ENCODE measurements at places on chromosomes 2 and 18. TPM values are rescaled to one million over a fixed set of nuclear protein-coding genes. Genes with fewer than 3 reads are reported as not detected.

DNA sequence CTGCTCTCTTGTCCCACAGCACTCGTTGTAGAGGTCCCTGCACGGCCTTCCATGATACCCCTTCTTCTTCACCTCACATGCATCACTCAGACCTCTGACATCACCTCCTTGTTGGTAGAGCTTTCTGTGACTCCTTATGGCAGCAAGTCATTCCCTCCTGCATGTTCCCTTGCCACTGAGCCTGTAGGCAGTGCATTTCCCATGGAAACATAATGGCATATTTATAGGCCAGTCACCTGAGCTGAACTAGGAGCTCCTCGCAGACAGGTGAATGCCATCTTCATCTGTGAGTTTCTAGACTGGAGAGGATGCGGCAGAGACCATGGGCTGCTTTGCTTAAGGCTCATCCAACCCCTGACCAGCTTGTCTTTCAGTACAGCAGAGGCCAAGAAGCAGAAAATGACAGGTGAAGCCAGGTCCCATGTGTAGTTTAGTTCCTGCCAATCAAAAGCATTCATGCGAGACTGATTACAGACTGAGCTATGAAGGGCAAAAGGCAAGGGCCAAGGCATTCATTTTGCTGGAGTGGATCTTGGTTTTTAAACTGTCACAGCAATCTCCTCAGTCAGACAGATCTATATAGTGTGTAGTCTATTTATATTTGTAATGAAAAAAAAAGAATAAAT is 59.4 kb upstream of the NEDD4L start:
- H3K36me3 ChIP-seq: no peaks in the 10 kb centered on the region
- H3K4me3 ChIP-seq: no peak overlapping the region
- no peak overlapping the region for H3K27ac ChIP-seq
- DNase-seq: no peak
- no peaks in the 10 kb centered on the region for H3K27me3 ChIP-seq
- no peaks in the 10 kb centered on the region for H3K4me1 ChIP-seq

DNA sequence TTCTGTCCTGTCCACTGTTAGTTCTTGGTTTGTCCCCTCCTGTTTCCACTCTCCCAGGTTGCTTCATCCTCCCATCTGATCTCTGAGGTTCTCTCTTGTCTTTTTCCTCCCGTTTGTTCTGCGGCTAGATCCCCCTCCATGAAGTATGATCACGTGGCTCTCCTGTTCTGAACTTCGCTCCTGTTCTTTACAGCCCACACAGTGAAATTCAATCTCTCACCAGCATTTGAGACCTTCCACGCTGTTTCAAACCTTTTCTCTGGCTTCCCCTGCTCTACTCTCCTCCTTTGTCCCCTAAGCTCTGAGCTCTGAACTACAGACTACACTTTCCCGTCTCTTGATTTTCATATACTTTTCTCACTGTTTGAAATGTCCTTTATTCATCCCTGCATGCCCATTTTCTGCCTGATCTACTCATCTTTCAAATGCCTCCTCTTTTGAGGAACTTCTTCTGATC is 83.5 kb downstream of the OSBPL6 start:
- H3K4me3 ChIP-seq: no peak overlapping the region
- no peak for DNase-seq

DNA sequence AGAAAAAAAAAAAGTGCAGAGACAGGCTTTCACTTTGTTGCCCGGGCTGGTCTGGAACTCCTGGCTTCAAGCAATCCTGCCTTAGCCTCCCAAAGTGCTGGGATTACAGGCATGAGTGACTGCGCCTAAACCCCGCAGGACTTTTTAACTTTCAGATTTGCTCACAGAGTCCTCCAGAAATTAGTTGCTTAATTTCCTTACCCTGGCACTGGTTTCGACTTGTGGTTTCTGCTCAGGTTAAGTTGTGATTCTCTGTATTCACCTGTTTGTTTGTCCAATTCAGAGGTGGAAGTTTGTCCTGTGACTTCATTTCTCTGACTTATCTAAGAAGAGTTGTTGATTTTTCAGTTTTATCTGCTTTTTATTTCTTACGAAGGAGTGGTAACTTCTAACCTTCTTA is 238.1 kb downstream of the TMEM182 start:
- H3K27me3 ChIP-seq: no peaks in the 10 kb centered on the region
- no peaks in the 10 kb centered on the region for H3K36me3 ChIP-seq
- no peak overlapping the region for H3K4me3 ChIP-seq
- no peak for DNase-seq
- no peaks in the 10 kb centered on the region for H3K4me1 ChIP-seq

- H3K27me3 ChIP-seq: peaks cover 4% of the 10 kb centered on the region
- DNase-seq: no peak
- H3K27ac ChIP-seq: no peak overlapping the region
These were observed 160.2 kb upstream of the SMAD2 start for GRCh38 chr18:48090702-48091101.

DNA sequence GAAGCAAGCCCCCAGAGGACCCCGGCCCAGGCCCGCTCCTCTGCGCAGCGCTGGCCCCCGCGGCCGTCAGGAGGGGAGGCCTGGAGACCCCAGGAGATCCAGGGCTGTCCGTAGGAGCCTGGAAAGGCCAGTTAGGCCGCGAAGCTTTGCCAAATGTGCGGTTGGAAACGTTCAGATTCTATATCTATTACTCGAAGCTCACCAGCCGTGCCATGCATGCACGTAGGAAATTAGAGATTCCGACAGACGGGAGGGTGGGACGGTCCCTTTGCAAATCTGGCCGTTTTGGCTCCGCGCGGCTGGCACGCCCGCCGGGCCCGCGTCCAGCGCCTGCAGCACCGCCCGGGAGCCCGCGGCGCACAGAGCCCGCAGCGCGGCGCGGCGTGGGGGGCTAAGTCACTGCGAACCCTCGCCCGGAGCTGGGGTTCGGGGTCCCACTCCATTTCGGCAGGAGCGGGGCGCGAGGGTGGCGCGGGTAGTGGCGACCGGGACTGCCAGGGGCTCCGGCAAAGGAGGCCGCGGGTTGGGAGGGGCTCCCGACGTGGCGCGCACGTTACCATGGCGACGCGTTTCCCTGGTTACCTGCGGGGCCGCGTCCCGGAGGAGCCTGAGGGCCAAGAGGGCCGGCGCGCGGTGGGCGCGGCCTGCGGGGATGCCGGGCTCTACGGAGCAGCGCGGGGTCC is 488.6 kb upstream of the SMIM21 start:
- peak; percentile 29 for DNase-seq
- no peaks in the 10 kb centered on the region for H3K4me1 ChIP-seq
- peak overlapping the region; percentile 22 for H3K4me3 ChIP-seq

DNA sequence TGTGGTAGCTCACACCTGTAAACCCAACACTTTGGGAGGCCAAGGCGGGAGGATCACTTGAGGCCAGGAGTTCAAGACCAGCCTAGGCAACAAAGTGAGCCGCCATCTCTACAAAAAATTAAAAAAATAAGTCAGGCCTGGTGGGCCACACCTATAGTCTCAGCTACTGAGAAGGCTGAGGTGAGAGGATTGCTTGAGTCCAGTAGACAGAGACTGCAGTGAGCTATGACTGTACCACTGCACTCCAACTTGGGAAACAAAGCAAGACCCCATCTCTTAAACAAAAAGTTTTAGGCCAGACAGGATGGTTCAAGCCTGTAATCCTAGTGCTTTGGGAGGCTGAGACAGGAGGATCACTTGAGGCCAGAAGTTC is 69.8 kb upstream of the IL1R2 start:
- H3K4me3 ChIP-seq: no peak overlapping the region
- H3K27ac ChIP-seq: no peak overlapping the region

- no peak overlapping the region for H3K4me3 ChIP-seq
- H3K4me1 ChIP-seq: no peaks in the 10 kb centered on the region
- no peak overlapping the region for H3K27ac ChIP-seq
- no peak for DNase-seq
- H3K27me3 ChIP-seq: no peaks in the 10 kb centered on the region
These were observed 1642.6 kb upstream of the NXPH2 start for GRCh38 chr2:140422759-140423158.

DNA sequence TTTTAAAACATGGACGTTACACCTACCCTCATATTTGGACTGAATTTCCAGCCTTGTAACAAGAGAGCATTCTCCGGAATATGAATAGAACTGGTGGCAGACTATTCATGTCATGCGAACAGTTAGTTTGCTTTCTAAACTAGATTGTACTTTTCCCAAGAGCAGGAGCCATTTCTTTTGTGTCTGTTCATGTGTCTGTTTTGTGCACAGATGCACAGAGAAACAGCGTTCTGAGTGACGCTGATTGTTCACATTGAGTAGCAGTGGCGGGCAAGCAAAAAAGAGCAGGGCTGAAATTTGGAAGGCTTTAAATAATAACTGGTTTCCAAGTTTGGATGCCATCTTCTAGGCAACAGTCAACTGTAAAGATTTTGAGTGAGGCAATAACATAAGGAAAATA is 200.3 kb downstream of the NRXN1 start:
- no peak overlapping the region for H3K27ac ChIP-seq
- no peak overlapping the region for H3K4me3 ChIP-seq
- H3K4me1 ChIP-seq: no peaks in the 10 kb centered on the region
- H3K36me3 ChIP-seq: no peaks in the 10 kb centered on the region

DNA sequence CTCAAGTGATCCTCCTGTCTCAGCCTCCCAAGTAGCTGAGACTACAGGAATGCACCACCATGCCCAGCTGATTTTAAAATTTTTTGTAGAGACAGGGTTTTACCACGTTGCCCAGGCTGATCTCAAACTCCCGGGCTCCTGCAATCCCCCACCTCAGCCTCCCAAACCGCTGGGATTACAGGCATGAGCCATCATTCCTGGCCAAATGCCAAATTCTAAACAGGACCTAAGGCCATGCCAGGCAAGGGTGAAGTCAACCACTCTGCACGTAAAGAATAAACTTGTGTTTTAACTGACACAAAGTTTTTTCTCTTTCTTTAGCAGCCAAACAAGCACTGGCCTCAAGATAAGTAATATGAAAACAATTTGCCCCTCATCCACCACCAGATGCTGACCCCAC is 37.4 kb upstream of the SATB2 start:
- H3K4me1 ChIP-seq: no peaks in the 10 kb centered on the region
- H3K27me3 ChIP-seq: no peaks in the 10 kb centered on the region
- no peak for DNase-seq
- H3K36me3 ChIP-seq: no peaks in the 10 kb centered on the region
- no peak overlapping the region for H3K27ac ChIP-seq
- no peak overlapping the region for H3K4me3 ChIP-seq

DNA sequence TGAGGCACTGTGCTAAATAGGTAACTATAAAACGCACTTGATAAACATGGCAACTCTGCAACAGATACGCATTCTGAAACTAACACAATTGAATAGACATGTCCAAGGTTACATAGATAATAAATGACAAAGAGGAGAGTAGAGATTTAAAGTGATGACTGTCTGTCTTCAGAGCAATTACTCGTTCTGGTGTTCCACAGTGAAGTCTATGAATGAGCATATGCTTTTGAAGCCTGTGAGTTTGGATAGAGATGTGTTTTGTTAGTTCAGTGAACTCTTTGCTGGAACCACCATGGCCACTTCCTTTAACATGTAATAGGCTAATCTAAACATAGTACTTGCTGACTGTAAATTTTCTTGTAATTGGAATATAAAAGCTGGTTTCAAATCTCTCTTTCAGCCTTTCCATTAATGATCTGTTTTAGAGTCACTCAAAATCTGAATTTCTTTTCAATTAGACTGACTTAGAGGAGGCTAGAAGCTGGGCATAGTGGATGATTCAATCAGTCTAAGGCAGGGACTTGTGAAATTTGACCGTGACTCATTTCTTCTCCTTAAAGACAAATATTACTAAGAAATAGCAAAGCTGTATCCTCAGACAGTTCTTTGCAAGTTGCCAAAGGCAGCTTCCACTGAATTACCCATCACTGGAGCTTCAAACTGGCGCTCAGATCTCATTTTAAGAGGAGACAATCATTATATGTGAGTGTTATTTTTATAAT is 1130.1 kb upstream of the CELF4 start:
- no peak for DNase-seq
- H3K36me3 ChIP-seq: no peaks in the 10 kb centered on the region
- no peak overlapping the region for H3K4me3 ChIP-seq
- H3K4me1 ChIP-seq: no peaks in the 10 kb centered on the region
- H3K27me3 ChIP-seq: no peaks in the 10 kb centered on the region

The PFN4 gene
- total RNA-seq: not detected

The TXNL4A gene
- 7.4 TPM for total RNA-seq

The AAK1 gene
- total RNA-seq: 66.3 TPM

All from uterus (tissue), 4 donors.